ENCODE measurements at places on chromosomes 1 and 21. TPM values are rescaled to one million over a fixed set of nuclear protein-coding genes. Genes with fewer than 3 reads are reported as not detected.

- peaks cover 21% of the 10 kb centered on the region for H3K4me1 ChIP-seq
- no peaks in the 10 kb centered on the region for H3K36me3 ChIP-seq
- peaks cover 4% of the 10 kb centered on the region for H3K27me3 ChIP-seq
- H3K27ac ChIP-seq = no peak overlapping the region
Observed at GRCh38 chr1:154403261-154403943, 1.7 kb upstream of the IL6R start.

DNA sequence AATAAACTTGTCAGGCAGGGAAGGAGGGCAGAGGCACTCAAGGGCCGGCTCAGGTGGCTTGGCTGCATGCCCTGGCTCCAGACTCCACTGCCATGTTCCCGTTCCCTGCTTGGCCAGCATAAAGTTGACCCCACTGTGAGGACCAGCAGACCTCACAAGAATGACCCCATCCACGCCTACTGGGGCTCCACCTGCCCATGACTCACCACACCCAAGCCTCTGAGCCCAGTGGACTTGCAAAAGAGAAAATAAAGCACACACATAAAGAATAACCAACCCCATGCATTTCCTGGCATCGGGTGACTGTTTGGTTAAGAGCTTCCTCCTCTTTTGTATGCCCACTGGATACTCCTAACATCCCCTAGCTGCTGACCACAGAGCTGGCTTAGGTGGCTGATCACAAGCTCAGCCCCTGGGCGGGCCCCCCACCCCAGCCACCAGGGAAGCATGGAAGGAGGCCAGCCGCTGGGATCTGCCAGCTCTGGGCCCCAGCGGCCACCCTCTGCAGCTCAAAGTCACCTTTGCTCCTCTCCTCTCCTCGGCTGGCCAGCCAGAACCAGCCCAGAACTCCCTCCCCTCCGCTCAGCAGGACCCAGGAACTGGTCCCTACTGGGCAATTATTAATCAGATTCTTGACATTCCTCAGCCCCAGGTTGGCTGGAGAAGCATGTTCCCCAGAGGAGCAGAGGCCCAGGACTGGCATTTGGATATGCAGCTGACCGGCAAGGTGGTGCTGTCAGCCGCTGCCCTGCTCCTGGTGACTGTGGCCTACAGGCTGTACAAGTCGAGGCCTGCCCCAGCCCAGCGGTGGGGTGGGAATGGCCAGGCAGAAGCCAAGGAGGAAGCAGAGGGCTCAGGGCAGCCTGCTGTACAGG is at the start of gene KLHDC7A:
Gene KLHDC7A, plus strand, starts transcription at position 616 of the 875 bp plus-strand sequence. Its CDS starts 52 bp downstream, at position 668.
- peak; percentile 93 for DNase-seq
- H3K27me3 ChIP-seq = no peaks in the 10 kb centered on the region

DNA sequence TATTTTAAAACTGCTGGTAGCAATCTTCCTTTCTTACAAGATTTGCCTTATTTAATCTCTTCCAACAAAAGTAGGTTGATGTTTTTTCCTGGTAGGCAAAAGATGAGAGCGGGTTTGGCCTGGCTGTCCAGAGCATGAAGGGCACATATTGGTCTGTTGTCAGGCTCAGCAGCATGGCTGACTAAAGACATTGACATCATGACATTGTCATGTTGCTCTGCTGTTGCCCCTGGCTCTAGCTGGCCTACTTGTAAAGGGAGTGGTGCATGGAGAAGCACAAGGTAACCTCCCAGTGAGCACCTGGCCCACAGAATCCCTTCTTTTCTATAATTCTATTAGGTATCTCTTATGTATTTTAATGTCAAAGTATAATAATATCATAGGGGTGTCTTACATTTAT is 23.6 kb downstream of the GNPAT start:
- H3K27ac ChIP-seq = no peak overlapping the region
- no peaks in the 10 kb centered on the region for H3K27me3 ChIP-seq
- no peak for DNase-seq
- H3K4me1 ChIP-seq = no peaks in the 10 kb centered on the region
- H3K4me3 ChIP-seq = no peak overlapping the region

Gene KCNJ9
- total RNA-seq = not detected

DNA sequence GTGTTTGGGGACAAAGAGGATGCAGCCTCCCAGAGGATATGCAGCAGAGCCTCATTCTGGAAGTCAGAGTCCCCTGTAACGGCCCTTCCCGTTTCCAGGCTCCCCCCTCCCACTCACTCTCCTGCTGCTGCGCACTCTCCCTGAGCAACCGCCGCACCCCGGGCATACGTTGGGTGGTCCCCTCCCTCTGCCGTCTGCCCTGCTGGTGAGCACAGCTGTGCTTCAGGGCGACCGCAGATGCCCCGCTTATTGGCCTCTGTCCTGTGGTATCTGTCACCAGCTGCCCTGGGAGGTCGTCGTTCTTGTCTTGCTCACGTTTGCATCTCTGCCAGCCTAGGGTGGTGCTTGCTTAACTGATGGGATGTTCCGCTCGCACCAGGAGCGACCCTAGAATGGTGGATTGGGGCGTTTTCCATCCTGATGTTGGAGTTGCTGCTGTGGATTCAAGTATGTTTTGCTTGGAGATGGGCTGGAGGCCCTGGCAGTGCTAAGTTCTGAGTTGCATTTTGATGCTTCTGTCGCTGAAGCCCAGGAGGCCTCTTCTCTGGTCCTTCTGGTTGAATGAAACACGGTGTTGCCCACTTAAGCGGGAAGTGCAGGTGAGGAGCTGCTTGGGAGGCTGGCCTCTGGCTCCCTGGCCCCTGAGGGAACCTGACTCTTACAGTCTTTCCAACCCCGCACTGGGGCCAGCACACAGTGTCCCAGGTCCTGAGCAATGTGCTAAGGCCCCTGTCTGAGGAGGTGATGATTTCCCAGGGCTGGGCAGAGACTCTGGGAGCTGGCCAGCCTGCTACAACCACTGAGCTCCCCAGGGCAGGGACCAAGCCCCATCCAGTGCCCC is 3.2 kb downstream of the TMEM201 start:
- H3K27ac ChIP-seq = no peak overlapping the region
- peaks cover 25% of the 10 kb centered on the region for H3K4me1 ChIP-seq

GRCh38 chr21:21183092-21183491 is 184.9 kb downstream of the NCAM2 start:
- no peak overlapping the region for H3K4me3 ChIP-seq
- no peaks in the 10 kb centered on the region for H3K36me3 ChIP-seq
- DNase-seq = no peak
- no peaks in the 10 kb centered on the region for H3K4me1 ChIP-seq
- no peak overlapping the region for H3K27ac ChIP-seq
- no peaks in the 10 kb centered on the region for H3K27me3 ChIP-seq

Gene ATF3
- 12.8 TPM for total RNA-seq

DNA sequence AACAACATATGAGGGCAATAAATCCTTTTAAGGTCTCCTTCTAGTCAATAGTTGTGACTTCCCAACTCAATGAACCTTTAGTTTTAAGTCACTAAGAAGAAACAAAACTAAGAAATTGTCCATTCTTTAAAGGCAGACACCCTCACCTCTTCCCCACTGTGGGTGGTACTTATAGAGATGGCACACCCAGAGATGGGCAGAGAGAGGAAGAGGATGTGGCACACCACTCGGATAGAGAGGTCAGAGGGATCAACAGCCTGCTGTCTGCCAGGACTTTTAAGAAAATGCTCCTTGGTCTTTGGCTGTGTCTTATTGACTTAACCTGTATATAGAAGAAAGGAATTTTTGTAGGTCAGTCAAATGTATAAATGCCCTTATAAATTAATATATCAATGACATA is 45.1 kb downstream of the FASLG start:
- DNase-seq = no peak
- H3K27me3 ChIP-seq = no peaks in the 10 kb centered on the region
- H3K4me3 ChIP-seq = no peak overlapping the region
- no peaks in the 10 kb centered on the region for H3K4me1 ChIP-seq

Gene C1orf87
- 0.38 TPM for total RNA-seq

GRCh38 chr1:58353168-58353567 is 193.4 kb downstream of the OMA1 start:
- no peak for DNase-seq
- no peaks in the 10 kb centered on the region for H3K27me3 ChIP-seq
- no peak overlapping the region for H3K27ac ChIP-seq
- no peaks in the 10 kb centered on the region for H3K4me1 ChIP-seq

DNA sequence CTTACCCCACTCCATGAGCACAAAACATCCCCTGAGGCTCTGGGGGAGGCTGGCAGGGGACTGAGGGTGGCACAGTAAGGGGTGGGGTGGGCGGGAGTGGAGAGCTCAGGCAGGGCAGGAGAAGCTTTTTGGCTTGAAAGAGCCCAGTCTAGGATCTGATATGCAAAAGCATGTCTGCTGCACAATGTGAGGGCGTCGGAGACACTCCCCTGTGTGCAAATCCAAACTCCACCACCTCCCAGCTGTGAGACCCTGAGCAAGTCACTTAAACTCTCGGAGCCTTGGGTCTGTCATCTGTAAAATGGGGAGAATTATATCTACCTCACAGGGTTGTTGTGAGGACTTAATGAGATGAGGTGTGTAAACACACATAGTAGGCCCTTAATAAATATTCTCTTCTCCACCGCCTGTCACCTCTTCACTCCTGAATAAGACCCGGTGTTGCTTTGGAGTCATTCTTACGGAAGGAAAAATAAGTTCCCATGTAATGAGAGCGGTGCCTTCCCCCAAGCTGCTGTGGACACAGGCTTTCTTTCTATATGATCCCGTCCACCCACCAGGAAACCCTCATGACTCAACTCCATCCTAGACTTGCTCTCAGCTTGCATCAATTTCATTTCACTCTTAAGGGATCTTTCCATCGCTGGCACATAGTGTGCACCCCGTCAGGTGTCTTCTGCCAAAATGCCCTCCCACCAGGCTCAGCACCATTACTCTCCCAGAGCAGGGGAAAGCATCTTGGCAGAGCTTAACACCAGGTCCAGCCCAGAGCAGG is 12.5 kb downstream of the KCNN3 start:
- H3K36me3 ChIP-seq = no peaks in the 10 kb centered on the region
- peaks cover 6% of the 10 kb centered on the region for H3K4me1 ChIP-seq
- no peak overlapping the region for H3K27ac ChIP-seq
- H3K27me3 ChIP-seq = no peaks in the 10 kb centered on the region
- DNase-seq = peak; percentile 17
- H3K4me3 ChIP-seq = no peak overlapping the region

Gene SH2D2A
- total RNA-seq = 4.3 TPM

- H3K4me1 ChIP-seq = no peaks in the 10 kb centered on the region
- no peak overlapping the region for H3K27ac ChIP-seq
- H3K36me3 ChIP-seq = no peaks in the 10 kb centered on the region
- no peak overlapping the region for H3K4me3 ChIP-seq
Observed at GRCh38 chr1:4375812-4376211, 278.6 kb upstream of the AJAP1 start.

Gene VHLL
- not detected for total RNA-seq

Gene HMCN1
- total RNA-seq = 2.7 TPM

Gene BSND
- 1.4 TPM for total RNA-seq

- no peak overlapping the region for H3K4me3 ChIP-seq
- no peaks in the 10 kb centered on the region for H3K36me3 ChIP-seq
- H3K27ac ChIP-seq = no peak overlapping the region
- H3K27me3 ChIP-seq = no peaks in the 10 kb centered on the region
- DNase-seq = no peak
Observed at GRCh38 chr1:194013561-194013960, 827.1 kb upstream of the B3GALT2 start.

Gene PDE9A
- 39.0 TPM for total RNA-seq

DNA sequence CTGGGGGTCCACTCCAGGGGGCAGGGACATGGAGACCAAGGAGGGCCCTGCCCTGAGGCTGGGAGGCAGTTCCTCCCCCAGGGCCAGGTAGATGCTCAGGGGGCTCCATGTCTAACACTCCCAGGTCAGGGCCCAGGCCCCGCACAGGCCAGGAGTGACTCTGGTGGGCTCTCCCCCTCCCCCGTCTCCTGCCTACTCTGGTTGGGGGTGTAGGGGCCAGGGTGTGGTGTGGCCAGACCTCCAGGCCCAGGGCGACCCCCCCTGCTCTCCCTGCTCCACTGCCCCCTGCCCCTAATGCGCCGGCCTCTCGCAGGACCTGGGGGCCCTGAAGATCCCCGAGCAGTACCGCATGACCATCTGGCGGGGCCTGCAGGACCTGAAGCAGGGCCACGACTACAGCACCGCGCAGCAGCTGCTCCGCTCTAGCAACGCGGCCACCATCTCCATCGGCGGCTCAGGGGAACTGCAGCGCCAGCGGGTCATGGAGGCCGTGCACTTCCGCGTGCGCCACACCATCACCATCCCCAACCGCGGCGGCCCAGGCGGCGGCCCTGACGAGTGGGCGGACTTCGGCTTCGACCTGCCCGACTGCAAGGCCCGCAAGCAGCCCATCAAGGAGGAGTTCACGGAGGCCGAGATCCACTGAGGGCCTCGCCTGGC is 19.7 kb upstream of the CCDC27 start:
- H3K27ac ChIP-seq = no peak overlapping the region
- no peak overlapping the region for H3K4me3 ChIP-seq
- no peaks in the 10 kb centered on the region for H3K4me1 ChIP-seq
- peak; percentile 38 for DNase-seq
- no peaks in the 10 kb centered on the region for H3K27me3 ChIP-seq

DNA sequence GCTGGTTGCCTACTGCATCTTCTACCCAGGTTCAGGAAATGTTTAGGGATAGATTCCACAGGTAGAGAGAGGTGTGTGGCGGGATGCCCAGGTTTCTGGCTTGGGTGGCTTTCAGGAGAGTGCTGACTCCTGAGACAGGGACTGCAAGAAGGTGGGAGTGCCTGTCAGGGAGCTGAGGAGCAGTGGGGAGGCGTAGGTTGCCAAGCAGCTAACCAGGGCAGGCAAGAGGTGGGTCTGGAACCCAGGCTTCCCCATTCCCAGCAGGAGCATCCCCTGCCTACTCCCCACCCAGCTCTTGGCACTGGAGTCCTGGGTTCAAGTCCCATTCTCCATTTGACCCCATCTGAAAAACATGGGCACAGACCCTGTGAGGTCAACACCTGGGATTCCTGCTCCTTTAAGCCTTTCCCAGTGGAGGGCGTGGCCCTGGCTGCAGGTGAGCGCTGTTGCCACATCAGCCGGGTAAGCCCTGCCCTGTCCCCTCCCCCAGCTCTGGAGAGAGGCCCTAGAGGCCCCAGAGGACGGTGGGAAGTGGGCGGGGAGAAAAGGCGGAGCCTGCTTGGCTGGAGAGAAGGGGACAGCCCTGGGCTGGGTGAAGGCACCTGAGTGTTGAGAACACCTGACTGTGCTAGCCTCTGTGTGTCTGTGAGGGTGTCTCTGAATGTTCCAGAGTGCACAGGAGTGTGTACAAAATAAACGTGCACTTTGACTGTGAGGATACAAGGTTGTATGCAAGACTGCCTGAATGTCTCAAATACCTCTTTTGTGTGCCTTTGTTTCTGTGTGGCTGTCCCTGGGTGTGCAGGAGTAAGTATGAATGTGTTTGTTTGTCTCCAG is 14.0 kb upstream of the SYNC start:
- H3K4me3 ChIP-seq = peak overlapping the region; percentile 54
- H3K27me3 ChIP-seq = no peaks in the 10 kb centered on the region
- H3K36me3 ChIP-seq = no peaks in the 10 kb centered on the region
- H3K4me1 ChIP-seq = no peaks in the 10 kb centered on the region
- DNase-seq = peak; percentile 96

Gene SPATA17
- 5.7 TPM for total RNA-seq

Data from kidney (tissue), 22 donors.